Liver (tissue), 10 donors: ENCODE measurements at places on chromosomes 1 and 21. TPM values are rescaled to one million over a fixed set of nuclear protein-coding genes. Genes with fewer than 3 reads are reported as not detected.

The APOBEC4 gene
- polyA plus RNA-seq: not detected

GRCh38 chr1:6580119-6580592, 362 bp downstream of the ZBTB48 start:
- peak overlapping the region; percentile 88 for H3K27ac ChIP-seq
- peaks cover 50% of the 10 kb centered on the region for H3K4me1 ChIP-seq
- DNase-seq: no peak
- H3K36me3 ChIP-seq: no peaks in the 10 kb centered on the region
- H3K4me3 ChIP-seq: peak overlapping the region; percentile 71
- H3K27me3 ChIP-seq: no peaks in the 10 kb centered on the region

DNA sequence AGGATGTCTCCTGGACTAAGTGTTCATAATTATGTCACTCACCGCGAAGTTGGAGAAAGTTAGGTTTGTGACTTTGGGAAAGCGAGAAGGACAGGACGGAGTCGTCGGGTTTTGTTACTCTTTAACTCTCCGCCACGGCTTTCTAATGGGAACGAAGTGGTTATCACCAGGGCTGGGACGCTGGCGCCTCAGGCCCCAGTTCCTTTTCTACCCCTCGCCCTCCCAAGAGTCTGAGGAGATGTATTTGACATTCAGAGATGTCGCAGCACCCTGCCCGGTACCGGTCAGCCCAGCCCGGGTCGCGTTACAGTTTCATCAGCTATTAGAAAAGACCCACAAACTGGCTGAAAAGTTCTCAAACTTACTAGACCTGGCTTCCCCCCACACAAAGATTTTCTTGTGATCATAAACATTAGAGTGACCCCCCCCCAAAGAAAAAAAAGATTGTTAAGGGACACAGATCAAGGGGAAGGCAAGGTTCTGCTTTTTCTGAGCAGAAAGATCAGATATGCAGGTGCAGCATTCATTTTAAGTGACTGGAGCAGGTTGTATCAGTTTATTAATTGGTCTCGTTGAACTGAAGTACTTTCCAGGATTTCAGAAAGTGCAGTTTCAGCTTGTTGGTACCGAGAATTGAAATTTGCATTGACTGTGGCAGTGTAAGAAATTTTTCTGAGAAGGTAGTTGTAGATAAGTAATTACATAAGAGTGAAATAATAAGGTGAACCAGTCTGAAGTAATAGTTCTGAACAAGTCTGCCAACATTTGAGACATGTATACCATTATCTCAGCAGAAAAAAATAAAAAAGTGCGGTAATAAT, 859 bp upstream of the ZBTB18 start:
- peaks cover 13% of the 10 kb centered on the region for H3K36me3 ChIP-seq
- no peaks in the 10 kb centered on the region for H3K27me3 ChIP-seq
- H3K4me3 ChIP-seq: peak overlapping the region; percentile 74
- peak overlapping the region; percentile 72 for H3K27ac ChIP-seq
- H3K4me1 ChIP-seq: peaks cover 9% of the 10 kb centered on the region

DNA sequence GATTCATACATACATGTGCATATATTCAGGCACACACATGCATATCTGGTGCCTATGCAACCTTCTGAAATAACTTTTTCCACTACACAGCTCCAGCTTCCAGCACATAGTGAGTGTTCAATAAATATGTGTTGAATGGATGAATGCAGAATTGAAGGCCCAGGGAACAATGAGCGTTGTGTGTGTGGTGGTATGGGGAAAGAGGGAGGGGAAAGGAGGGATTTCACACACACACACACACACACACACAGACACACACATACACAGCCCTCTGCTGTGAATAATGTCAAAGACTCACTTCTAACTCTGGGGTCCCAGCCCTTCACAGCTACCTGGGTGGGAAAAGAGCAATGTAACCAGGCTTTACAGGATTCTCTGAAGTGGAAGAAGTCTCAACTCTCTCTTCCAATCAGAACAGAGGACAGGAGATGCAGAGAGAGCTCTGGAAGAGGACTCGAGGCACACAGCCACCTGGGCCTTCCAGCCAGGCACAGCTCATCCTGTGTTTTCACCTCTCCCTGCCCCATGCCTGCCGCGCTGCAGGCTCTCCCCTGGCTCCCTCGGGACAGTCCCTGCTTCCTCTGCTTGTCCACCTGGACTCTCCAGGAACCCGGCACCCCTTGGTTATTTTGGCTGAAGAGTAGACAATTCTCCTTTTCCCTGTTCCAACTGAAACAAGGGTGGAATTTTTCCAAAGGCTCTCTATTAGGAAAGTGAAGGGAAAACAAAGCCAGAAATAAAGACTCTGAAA, 5.4 kb upstream of the IGSF8 start:
- no peak overlapping the region for H3K27ac ChIP-seq
- H3K4me3 ChIP-seq: no peak overlapping the region
- H3K36me3 ChIP-seq: no peaks in the 10 kb centered on the region
- no peaks in the 10 kb centered on the region for H3K27me3 ChIP-seq
- DNase-seq: no peak

- DNase-seq: no peak
- H3K4me1 ChIP-seq: no peaks in the 10 kb centered on the region
- H3K27me3 ChIP-seq: no peaks in the 10 kb centered on the region
- H3K4me3 ChIP-seq: no peak overlapping the region
Measured at GRCh38 chr21:33367309-33367973, 35.8 kb upstream of the IFNGR2 start.

DNA sequence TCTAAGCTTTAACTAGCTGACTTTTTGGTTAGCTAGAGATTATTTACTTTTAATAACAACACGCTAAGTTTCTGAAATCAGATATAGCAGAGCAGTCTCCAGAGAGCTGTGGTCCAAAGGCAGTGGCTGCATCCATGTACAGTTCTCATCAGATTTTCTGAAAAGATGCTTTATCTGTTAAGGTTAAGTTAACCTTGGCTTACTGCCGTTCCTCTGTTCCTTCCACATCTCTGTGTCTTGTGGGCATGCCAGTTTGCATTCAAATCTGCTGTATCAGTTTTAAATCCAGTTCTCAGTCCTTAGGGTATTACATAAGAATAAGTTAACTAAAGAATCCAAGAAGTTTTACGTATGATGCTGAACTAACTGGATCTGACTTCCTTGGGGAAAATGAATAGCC, 46.8 kb downstream of the SPATA46 start:
- H3K36me3 ChIP-seq: no peaks in the 10 kb centered on the region
- H3K27me3 ChIP-seq: no peaks in the 10 kb centered on the region
- no peak for DNase-seq

- no peaks in the 10 kb centered on the region for H3K4me1 ChIP-seq
- H3K4me3 ChIP-seq: no peak overlapping the region
- H3K36me3 ChIP-seq: no peaks in the 10 kb centered on the region
- no peak overlapping the region for H3K27ac ChIP-seq
- DNase-seq: no peak
Measured at GRCh38 chr1:18412882-18413353, 67.8 kb upstream of the KLHDC7A start.

- H3K27ac ChIP-seq: no peak within 1 kb of the TSS
- H3K4me3 ChIP-seq: no peak within 1 kb of the TSS
- no peaks in the 10 kb centered on the region for H3K36me3 ChIP-seq
- H3K4me1 ChIP-seq: no peaks in the 10 kb centered on the region
- H3K27me3 ChIP-seq: no peaks in the 10 kb centered on the region
Measured at GRCh38 chr1:160522622-160523345, at the start of gene SLAMF6. Gene SLAMF6 (minus strand): TSS chr1:160523255. CDS start chr1:160523192, 63 bp downstream.

DNA sequence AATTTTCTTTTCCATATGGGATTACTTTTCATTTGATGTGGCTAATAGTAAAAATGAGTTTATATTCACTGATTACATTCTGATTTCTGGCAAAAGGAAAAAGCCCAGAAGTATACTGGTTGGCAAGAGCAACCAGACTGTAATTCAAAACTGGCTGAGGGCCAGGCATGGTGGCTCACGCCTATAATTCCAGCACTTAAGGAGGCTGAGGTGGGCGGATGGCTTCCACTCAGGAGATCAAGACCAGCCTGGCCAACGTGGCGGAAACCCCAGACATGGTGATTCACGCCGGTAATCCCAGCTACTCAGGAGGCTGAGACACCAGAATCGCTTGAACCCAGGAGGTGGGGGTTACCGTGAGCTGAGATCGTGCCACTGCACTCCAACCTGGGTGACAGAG, 14.5 kb downstream of the SYT11 start:
- H3K27ac ChIP-seq: no peak overlapping the region
- H3K4me1 ChIP-seq: no peaks in the 10 kb centered on the region
- no peaks in the 10 kb centered on the region for H3K36me3 ChIP-seq
- H3K27me3 ChIP-seq: no peaks in the 10 kb centered on the region
